OCI-M1 (cell line): ENCODE measurements at places on chromosomes 4 and X.
A peak's percentile ranks its signal among the peaks of the same experiment; 100 is the strongest.

GRCh38 chrX:115939070-115939469 lies 231.5 kb upstream of the AGTR2 start:
- DNase-seq = peak; percentile 2

DNA sequence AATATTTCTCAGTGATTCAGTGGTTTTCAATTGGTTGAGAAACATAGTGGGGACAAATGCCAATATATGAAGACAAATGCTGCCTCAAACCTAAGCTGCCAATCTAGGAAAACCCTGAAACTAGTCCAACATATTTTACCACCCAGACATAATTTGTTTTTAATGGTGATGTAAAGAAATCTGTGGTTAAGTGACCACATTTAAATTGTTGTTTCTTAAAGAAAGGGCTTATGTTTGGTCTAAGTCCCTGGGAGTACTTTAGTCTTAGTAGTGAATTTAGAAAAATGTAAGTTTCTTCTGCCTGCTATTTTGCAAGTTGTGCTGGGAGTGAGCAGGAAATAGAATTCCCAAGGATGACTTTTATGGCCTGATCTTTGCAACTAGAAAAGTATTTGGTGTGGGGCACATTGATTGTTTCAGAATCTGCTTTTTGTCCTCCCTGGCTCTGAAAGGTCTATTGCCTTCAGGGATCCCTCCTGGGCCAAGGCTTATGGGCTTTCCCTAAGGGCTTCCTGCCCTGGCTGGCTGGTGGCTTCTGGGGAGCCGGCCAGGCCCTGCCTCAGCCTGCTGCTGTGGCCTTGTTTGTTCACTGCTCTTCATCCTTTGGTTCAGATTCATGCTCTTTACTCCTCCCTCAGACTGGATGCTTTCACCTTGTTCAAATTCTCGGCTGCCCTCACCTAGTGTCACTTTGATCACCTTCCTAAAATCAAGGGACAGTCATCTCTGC lies 169.8 kb upstream of the JADE1 start:
- no peak for DNase-seq

GRCh38 chrX:15269618-15270521 lies at the start of gene ASB9:
ASB9 (minus strand) TSS chrX:15270083; CDS start chrX:15269874, 209 bp downstream.
- DNase-seq = peak; percentile 62

DNA sequence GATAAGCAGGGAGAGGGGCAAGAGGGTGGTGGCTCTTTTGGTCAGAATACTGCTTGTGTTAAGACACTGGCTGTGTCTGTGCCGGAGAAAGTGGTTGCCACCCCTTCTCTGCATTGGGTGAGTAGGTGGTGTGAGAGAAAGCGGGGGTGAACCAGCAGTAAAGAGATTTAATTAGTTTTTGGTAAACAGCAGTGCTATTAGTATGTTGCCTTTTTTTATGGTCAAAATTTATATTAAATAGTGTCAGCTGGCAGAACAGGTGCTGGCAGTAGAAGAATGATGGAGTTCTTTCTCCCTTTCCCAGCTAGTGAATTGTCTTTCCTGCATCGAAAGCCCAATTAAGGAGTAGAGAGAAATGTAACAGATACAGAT lies 181.6 kb downstream of the LARP7 start:
- peak; percentile 59 for DNase-seq

GRCh38 chrX:115499112-115499805 lies 61.7 kb upstream of the PLS3 start:
- peak; percentile 83 for DNase-seq

GRCh38 chr4:68954126-68954525 lies 2.5 kb upstream of the UGT2A3 start:
- peak; percentile 92 for DNase-seq

GRCh38 chrX:74680391-74680790 lies 66.0 kb upstream of the RLIM start:
- DNase-seq = no peak

DNA sequence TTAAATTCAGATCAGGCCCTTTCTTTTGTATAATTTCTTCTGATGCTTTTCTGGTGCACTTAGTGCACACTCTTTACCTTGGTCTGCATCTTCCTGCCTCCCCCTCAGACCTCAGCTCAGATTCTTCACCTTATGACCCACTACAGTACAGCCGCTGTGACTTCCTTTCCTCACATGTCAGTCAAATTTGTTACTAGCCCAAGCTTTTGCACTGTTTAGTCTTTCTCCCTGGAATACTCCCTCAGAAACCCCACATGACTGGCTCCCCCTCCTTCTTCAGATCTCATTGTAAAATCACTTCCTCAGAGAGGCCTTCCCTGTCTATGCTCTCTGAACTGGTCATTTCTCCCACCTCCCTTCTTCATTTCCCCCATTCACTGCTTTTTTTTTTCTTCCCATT lies 132.9 kb downstream of the FRAS1 start:
- no peak for DNase-seq

DNA sequence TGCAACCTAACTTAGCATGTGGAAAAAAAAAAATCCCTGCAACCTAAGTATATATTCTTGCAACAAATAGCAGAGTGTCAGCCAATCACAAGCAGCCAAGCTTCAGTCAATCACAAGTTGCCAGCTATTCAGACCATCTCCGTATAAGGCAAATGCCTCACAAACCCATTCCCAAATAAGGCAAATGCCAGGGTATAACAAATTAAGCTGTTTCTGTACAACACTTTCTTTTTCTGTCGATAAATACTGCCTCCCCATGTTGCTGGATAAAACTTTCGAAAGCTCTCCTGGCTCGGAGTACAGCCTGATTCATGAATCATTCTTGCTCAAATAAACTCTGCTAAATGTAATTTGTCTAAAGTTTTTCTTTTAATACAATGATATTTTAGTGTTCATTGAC lies 460.7 kb upstream of the SMIM31 start:
- peak; percentile 27 for DNase-seq

- DNase-seq = no peak
These were observed 72.0 kb downstream of the SPRY1 start for GRCh38 chr4:123468479-123469031.

DNA sequence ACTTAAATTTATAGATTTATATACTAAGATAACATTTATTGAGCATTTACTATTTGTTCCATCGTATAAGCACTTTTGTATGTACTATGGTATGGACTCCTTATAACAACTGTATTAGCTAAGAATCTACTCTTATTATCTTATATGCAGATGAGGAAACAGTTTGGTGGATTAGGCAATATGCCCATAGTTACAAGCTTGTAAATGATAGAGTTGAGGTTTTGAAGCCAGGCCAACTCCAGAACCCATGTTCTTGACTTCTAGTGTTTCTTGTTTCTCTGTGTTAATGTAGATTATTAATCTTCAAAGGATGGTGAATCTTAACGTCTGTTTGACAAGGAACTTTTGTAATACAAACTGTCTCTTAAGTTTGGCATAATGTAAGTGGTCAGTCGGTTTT lies 71.3 kb downstream of the STIM2 start:
- peak; percentile 73 for DNase-seq

DNA sequence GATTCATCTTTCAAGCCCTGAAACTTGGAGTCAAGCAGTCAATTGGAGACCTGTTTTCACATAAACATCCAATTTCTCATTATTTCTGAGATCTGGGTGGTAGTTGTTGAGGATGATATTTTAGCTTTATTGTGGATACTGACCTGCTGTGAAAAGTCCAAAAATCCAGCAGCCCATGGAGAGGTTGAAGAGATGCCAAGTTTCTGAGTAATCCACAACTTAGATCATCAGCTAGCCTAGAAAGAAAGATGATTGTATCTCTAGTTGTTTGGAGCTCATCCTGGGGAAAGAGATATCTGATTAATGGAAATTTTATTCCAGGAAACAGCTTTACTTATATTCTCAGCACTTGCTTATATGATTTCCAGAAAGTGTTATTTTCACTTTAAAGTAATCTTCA lies 48.6 kb upstream of the DCX start:
- no peak for DNase-seq

- no peak for DNase-seq
These were observed 1.6 kb downstream of the PRICKLE3 start for GRCh38 chrX:49184294-49185281.

- peak; percentile 70 for DNase-seq
These were observed 745.4 kb downstream of the TECRL start for GRCh38 chr4:63663870-63664269.

DNA sequence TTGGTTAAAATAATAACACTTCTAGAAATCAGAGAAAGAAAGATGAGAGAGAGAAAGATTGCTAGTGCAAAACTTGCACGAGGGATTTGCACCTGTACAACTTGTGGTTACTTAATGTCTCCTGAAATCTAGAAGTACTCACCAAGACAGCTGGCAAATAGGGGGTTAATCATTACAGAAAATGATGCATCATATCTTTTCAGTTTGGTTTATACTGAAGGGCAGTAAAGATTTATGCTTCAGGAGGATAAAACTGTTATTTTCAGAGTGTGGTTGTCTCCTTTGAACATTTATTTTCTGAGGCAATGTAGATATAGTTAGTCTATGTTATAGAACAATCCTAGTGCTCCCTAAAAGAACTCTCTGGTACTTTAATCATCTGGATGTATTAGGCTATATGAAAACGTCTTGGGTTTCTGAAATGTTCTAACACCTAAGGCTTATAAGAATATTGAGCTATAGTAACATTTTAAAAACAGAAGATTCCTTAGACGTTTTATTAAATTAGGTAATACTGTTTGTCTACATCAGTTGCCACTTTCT lies 13.3 kb downstream of the ATOH1 start:
- DNase-seq = no peak

DNA sequence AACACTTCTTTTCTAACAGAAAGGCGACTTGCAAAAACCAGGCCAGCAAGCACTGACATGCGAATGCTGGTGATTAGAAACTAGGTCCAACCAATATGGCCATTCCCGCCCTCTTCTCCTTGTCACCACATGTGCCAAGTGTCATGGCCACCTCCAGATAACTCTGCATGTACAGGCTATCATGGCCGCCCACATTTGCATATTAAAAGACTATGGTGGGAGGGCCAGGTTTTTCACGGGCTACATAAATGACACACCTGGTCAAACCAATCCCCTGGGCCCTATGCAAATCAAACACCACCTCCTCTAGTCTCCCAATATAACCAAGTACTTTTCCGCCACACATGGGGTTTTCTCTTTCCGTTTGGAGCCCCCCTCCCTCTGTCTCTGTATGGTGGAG lies 40.1 kb downstream of the NUDT11 start:
- DNase-seq = no peak

- no peak for DNase-seq
These were observed 240.8 kb downstream of the PPARGC1A start for GRCh38 chr4:23648854-23649596.
